ENCODE measurements at places on chromosomes 4 and X.

GRCh38 chr4:109945056-109945455, 32.4 kb downstream of the EGF start:
- H3K4me1 ChIP-seq, result no peaks in the 10 kb centered on the region
- DNase-seq, result no peak
- H3K27ac ChIP-seq, result no peak overlapping the region
- no peaks in the 10 kb centered on the region for H3K27me3 ChIP-seq
- no peaks in the 10 kb centered on the region for H3K36me3 ChIP-seq

DNA sequence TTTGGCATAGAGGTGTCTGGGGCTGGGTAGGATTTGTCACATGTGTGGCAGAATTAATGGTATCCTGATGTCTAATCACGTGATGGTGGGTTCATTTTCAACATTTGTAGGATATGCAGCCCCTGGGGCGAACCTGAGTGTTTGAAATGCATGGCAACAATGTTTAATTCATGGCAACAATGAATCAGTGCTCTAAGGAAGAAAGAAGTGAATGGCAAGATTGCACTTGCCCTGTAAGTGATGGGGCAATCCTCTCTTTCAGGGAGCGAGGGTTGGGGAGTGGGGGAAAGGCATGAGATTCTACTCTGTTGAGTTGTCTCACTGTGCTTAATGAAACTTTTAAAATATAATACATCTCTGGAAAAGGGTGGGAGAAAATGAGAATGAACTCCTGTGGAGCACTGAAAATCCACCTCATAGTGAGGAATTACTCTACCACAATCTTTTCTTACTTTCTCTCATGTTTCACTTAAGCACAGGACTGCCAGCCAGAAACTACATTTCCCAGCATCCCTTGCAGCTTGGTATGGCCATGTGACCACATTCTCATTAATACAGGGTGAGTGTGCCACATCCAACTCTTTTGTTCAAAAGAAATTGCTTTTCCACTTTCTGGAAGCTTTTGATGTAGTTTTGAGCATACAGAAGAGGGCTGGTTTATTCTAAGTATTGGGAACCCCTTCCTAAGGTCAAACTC, 64.0 kb upstream of the PGM2 start:
- peaks cover 24% of the 10 kb centered on the region for H3K4me1 ChIP-seq
- H3K27me3 ChIP-seq, result no peaks in the 10 kb centered on the region
- no peak for DNase-seq
- H3K36me3 ChIP-seq, result no peaks in the 10 kb centered on the region
- H3K4me3 ChIP-seq, result peak overlapping the region; percentile 29
- H3K27ac ChIP-seq, result no peak overlapping the region

DNA sequence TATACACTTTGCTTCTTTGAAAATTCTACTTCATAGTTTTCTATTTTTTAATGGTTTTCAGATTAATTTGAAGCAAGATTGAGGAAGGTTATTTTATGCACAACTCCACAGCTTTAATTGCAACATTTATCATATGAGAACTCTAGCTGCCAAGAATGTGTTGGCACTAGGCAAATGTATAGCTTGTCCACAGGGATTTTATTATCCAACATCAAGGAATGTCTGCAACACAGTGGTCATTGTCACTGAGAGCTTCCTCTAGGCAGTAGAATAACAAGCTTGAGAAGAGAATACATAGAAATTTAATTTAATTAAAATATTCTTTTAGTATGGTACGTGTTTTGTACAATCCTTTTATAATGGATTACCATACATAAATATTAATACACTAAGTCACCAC, 1600.8 kb downstream of the ARAP2 start:
- no peaks in the 10 kb centered on the region for H3K4me1 ChIP-seq
- DNase-seq, result no peak
- H3K27me3 ChIP-seq, result no peaks in the 10 kb centered on the region
- no peak overlapping the region for H3K27ac ChIP-seq

GRCh38 chrX:17579026-17579425, 158.3 kb upstream of the SCML1 start:
- H3K4me1 ChIP-seq, result peaks cover 41% of the 10 kb centered on the region
- peaks cover 7% of the 10 kb centered on the region for H3K27me3 ChIP-seq
- H3K4me3 ChIP-seq, result no peak overlapping the region
- H3K27ac ChIP-seq, result no peak overlapping the region
- H3K36me3 ChIP-seq, result peaks cover 6% of the 10 kb centered on the region

DNA sequence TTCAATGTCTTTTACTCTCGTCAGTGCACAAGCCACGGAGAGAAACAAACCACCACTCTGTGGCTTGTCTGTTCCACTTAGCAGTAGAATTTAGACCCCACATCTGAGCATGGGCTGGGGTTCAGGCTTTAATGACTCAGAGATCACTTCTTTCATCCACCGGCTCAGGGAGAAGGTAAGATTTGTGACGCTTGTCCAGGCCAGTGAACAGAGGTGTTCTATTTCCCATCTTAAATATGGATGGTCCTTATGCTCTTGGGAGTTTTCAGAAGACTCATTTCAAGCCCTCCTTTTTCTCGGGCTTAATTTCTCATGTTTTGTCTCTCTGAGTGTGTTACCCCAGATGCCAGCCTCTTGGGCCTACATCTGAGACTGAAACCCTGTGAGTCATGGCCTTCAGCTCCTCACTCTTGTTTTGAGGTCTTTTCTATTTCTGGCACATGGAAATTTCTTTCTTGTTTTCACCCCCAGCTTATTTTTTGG, 127.4 kb upstream of the SFRP2 start:
- H3K27me3 ChIP-seq, result peaks cover 3% of the 10 kb centered on the region
- H3K4me3 ChIP-seq, result no peak overlapping the region
- no peak for DNase-seq
- no peak overlapping the region for H3K27ac ChIP-seq

All from type B pancreatic cell (in vitro differentiated cells).